Heart right ventricle (tissue), 16 donors: ENCODE measurements at places on chromosomes 5 and 9.

DNA sequence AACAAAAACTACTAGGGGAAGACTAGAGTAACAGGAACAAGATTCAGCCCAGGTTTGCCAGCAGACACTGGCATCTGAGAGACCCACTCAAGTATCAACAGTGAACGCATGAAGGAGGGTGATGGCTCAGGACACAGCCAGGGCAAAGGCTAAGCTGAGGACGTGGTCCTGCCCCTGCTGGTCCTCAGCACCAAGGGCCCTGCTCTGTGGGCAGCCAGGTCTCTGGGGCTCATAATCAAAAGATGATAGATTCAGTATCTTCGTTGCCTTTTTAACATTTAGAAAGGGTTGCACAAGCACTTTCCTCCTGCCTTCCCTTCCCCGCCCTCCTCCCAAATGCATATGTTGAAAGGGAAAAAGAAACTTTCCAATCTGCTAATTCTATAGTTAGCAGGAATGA lies 31.5 kb downstream of the MACROH2A1 start:
- DNase-seq = no peak

DNA sequence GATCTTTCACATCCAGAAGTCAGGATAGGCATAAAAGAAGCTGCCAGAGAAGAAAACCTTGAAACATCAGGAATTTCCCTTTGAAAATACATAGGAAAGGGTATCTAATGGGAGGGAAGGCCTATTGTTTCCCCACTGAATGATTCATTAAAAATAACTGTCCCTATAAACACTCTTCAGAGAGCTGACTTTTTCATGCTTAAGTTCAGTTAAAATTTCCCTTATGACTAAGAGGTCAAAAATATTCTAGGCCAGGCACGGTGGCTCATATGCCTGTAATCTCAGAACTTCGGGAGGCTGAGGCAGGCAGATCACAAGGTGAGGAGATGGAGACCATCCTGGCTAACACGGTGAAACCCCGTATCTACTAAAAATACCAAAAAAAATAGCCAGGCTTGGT lies 499.5 kb downstream of the ENC1 start:
- no peak for DNase-seq

DNA sequence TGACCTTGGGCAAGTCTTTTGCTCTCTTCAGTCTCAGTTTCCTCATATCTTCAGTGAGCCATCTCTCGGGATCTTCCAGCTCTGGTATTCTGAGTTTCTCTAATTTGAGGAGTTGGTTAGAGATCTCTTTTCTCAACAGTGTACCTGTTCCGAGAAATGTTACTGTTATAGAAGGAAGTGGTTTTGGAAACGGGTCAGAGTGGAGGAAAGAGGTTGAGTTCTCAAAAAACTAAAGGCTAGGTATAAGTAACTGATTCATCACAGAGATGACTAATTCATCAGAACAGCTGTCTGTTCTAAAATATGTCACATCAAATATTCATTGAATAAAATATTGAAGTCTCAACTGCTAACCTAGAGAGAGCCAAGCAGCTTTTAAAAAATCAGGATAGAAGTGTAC lies 106.6 kb downstream of the PALM2AKAP2 start:
- no peak for DNase-seq

GRCh38 chr5:154366353-154366752 lies 79.4 kb upstream of the SAP30L start:
- DNase-seq = no peak

- no peak for DNase-seq
These were observed 123.5 kb downstream of the RASEF start for GRCh38 chr9:82939451-82939850.

- DNase-seq = peak; percentile 69
These were observed 12.8 kb upstream of the PDZD2 start for GRCh38 chr5:31626156-31626555.

GRCh38 chr9:131481441-131482342 lies 21.0 kb upstream of the POMT1 start:
- peak; percentile 44 for DNase-seq

GRCh38 chr5:107578051-107578635 lies 92.6 kb downstream of the EFNA5 start:
- DNase-seq = no peak

DNA sequence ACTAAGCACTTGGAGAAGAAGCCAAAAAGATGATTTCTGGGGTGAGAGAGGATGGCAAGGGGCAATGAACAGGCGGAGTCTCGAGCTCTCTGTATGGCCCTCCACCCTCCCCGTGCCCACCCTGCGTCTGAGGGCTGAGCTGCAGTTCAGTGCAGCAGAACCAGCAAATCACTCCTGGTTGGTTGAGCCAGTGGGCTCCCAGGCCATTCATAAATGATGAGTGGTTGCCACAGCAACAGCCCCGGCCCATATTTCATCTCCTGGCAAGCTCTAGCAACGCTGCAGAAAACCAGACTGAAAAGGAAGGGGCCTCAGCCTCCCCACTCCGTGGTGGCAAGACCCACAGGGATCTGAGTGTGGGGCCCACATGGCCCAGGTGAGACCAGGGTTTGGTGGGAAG lies 93.8 kb upstream of the PPP1R26 start:
- DNase-seq = no peak

GRCh38 chr5:11346336-11346735 lies 557.9 kb downstream of the CTNND2 start:
- DNase-seq = no peak
